ENCODE measurements at places on chromosomes 11 and 22.

DNA sequence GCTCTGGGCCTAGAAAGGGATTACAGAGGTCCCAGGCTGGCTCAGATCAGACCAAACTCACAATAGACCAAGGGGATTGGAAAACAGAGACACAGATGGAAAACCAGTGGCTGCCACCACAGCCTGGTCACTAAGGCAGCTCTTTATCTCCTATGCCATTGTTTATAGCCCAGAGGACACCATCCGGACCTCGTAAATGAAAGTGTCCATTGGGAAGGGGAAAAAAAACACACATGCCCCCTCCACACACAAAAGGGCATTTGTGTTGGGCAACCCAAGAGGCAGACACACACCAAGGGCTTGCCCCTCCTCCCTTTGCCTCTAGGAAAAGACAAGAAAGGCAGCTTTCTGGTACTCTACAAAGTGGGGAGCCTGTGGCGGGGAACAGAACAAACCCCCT is 85.9 kb downstream of the GAB2 start:
- no peak for DNase-seq

DNA sequence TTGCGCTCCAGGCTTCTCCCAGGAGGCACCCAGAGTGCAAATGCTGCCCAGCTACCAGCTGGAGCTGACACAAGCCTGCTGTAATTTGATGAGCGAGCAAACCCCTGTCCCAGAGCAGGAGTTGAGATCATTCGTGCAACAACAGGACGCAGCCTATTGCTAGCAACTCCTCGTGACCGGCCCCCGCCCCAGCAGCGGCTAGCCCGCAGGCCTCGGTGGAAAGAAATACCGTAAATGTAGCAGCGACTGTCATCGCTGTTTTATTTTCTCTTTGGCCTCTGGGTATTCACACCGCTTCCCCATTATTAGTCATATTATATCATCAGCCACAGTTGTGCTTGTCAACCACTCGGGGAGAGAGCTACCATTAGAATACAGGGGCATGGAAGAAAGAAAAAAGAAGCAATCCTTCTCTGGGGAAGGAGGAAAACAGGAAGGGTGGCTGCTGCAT is 59.2 kb upstream of the ATXN10 start:
- no peak for DNase-seq

- DNase-seq, result no peak
These were observed 242.2 kb upstream of the DDI1 start for GRCh38 chr11:103794262-103794661.

- no peak for DNase-seq
These were observed 24.3 kb upstream of the GAB2 start for GRCh38 chr11:78441956-78442355.

DNA sequence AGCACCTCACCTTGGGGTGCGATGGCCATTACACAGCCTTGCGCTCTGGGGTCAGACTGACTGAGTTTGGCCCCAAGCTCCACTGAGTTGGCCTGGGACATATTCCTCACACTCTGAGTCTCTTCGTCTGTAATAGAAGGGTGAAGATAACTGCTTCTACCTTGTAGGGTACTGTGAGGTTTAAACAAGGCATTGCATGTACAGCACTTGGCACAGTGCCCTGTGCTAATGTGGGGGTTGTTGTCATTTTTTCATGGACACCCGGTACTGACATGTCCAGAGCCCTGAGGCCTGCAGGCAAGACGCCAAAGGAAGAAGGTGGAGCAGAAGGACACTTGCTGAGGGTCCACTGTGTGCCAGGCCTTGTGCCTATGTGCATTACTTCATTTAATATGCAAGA is 50.7 kb downstream of the OTOG start:
- DNase-seq, result no peak

DNA sequence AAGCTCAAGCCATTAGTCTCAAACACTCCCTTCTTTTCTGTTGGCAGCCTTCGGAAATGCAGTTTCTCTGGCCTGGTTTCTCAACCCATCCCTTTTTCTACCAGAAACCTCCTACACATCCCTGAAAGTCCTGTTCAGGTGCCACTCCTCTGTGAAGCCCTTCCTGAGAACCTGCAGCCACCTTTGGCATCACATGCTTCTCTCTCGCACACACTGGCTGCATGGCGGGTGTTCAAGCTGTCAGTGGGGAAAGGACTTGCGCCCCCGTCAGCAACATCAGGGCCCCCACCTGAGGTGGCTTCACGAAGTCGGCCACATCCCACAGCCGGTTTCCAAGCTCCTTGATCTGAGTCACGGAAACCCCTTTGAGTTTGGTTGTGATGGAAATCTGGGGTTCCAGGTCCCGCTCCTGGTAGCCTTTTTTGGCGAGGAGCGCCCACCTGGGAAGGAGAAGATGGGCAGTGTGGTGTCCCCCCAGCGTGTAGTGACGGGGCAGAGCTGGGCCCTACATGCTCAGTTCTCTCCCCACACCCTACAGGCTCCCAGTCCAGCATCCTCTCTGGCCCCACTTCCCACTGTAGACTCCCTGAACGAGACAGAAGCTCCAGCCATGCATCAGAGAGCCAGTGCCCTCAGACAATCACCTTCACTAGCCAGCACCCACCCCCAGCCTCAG is 1.7 kb upstream of the LRRC74B start:
- no peak for DNase-seq

DNA sequence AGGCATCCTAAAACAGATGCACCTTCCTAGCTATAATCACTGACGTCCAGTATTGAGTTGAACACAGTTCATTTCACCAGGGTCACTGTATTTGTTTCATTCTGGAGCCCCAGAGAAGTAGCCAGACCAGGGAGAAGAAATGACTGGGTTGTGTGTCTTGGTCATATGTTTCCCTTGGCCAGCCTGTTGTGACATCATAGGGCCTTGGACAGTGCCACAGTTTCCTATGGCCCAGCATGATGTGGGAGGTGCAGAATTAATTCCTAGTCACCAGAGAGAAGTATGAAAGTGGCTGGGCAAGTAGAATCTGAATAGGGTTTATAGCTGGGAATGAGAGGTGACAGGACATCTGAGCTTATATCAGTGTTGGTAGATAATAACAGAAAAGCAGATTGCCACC is 84.0 kb upstream of the ZBED5 start:
- no peak for DNase-seq

- DNase-seq, result no peak
These were observed 19.0 kb downstream of the LINC01488 start for GRCh38 chr11:69500285-69501120.

GRCh38 chr11:34305193-34305592 is 52.6 kb downstream of the ABTB2 start:
- no peak for DNase-seq

GRCh38 chr11:64687643-64688533 is 35.1 kb downstream of the NRXN2 start:
- no peak for DNase-seq

DNA sequence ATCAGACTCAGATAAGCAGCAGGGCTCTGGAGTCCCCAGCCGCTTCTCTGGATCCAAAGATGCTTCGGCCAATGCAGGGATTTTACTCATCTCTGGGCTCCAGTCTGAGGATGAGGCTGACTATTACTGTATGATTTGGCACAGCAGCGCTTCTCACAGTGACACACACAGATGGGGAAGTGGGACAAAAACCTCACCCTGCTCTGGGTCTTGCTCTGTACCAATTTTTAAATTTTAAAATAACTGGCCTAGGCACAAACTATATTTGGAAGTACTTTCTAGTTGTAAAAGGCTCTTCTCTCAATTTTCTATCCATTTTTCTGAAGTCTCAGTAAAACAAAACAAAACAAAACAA is 131.7 kb downstream of the VPREB1 start:
- DNase-seq, result no peak

DNA sequence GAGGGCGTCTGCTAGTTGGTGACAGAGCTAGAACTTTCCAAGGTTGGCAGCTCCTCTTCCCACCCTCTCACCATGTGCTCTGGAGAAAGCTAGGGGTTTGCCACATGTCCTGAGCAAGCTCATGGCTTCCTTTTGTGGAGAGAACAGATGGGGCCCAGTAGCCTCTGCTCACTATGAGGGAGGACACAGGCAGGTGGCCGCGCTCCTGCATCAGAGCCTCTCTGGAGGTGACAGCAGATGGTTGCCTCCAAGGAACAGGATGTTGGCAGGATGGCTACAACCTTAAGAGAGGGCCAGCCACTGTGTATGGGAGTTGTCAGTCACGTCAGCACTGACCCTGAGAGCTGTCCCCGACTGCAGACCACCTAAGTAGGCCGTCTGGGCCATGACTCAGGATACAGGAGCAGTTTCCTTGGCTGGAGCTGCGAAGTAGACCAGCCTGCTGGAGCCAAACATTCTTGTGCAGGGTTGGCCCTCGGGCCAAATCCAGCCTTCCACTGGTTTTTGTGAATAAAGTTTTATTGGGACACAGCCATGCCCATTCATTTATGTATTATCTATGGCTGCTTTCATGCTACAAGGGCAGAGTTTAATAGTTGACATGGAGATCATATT is 28.0 kb downstream of the SGSM1 start:
- no peak for DNase-seq

GRCh38 chr11:16001044-16001568 is 355.2 kb downstream of the SOX6 start:
- no peak for DNase-seq

DNA sequence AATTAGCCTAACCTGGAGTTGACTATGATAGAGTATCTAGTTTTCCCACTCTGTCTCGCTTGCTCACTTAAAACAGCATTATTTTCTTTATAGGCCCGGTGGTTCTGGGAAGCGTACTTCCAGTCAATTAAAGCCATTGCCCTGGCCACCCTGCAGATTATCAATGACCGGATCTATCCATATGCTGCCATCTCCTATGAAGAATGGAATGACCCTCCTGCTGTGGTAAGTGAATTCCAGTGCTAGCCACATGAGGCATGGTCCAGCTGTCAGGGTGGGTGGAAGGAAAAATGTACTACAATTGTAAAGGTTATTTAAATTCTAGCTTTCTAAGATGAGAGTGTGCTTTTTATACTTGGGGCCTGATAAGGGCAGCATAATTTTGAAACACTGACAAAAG is 76.0 kb downstream of the EXT2 start:
- DNase-seq, result no peak

DNA sequence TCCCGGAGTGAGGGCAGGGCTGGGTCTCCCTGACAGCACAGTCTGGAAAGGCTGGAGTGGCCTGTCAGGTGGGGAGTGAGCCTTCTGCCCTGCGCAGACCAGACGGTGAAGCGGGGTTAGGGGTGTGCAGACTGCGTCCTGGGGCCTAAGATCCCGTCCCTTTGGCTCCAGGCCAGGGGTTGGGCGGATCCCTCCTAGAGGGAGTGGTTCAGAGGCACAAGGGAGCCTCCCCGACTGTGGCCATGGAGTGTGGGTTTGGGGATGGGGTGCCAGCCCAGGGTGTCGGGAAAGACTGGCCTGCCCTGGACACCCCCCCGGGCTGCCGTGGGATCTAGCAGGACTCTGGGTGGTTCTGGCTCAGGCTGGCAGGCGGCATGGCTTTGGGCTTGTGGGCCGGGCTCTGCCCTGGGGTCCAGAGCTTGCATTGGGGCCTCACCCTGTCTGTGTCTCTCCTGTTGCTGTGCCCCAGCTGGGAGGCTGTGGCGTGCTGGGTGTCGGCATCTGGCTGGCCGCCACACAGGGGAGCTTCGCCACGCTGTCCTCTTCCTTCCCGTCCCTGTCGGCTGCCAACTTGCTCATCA is 19.5 kb downstream of the TSPAN4 start:
- DNase-seq, result no peak

GRCh38 chr11:107157146-107157808 is 139.0 kb upstream of the GUCY1A2 start:
- no peak for DNase-seq

GRCh38 chr22:31345331-31346254 is 553 bp downstream of the PATZ1 start:
- DNase-seq, result peak; percentile 81

- DNase-seq, result no peak
These were observed 87.1 kb upstream of the TMEM45B start for GRCh38 chr11:129728581-129728980.

GRCh38 chr11:96614846-96615245 is 225.0 kb downstream of the JRKL start:
- DNase-seq, result no peak
